ENCODE measurements at places on chromosomes 7 and 10. TPM values are rescaled to one million over a fixed set of nuclear protein-coding genes. Genes with fewer than 3 reads are reported as not detected.

The TSPAN33 gene
- total RNA-seq, result 4.1 TPM

The PNLIPRP1 gene
- total RNA-seq, result not detected

The XRCC2 gene
- total RNA-seq, result 2.9 TPM

The NKX2-3 gene
- under 0.01 TPM for total RNA-seq

The VAX1 gene
- total RNA-seq, result 1.2 TPM

The PSTK gene
- 9.8 TPM for total RNA-seq

DNA sequence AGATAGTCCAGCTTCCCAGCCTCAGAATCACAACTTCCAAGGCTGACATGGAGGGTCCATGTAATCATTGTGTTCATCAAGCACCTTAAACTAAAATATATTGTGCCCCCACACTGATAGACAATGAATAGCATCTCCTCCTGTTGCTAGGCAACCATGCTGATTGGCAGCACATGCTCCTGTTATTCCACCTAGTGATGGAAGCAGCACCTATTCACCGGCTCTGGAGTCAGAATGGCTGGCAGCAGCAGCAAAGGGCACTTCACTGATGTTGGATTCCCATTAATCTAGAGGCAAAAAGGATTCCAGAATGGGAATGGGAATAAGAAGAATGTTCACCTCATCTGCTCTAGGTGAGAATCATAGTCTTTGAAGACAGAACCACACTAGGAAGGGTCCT, 55.0 kb downstream of the RELN start:
- no peak for DNase-seq

DNA sequence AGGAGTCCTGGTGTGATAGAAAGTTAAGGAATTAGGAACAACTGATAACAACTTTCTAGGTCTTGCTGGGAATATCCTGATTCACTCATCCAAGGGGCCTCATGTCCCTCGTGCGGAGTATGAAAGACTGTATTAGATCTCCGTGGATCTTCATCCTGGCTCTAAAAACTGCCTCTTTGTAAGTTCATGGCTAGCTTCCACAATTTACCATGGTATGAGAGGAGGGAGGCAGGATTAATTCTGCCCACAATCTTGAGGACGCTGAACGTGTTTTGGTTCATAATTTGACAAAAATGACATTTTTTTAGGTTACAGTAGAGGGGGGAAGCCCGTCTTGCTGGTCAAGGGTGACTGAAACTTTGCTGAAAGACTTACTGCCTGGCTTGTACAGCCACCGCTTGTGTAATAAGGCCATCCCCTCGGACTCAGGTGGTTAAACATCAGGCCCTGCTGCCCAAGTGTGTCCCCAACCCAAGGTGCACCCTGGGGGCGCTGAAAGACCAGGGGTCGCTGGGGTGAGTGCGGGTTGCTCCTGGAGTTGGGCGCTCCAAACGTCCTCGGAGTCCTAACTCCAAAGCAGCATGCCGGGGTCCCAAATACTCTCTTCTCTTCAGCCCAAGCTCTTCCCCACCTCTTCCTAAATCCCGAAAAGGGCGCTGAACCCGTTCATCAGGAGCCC, 733 bp downstream of the HIBADH start:
- DNase-seq, result peak; percentile 15

DNA sequence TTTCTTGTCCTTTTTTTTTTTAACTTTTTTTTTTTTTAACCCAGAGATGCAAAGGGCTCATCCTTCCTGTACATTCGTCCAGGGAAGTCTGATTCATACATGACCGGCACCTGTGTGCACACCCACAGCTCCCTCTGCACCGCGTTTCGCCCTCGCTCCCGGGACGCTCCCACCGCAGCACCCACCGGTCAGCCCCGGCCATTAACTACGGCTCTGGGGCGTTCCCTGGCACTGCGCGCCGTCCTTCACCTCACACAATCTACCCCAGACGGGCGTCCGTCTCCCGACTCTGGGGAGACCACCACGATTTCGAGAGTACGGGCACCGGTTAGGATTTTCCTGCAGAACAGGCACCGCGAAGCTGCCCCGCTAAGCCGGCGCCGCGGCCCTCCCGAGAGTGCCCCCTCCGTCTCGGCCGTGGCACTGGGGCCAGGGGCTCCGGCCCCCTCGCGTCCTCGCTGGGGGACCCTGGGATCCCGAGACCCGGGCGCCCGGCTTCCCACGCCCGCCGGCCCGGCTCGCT, 452 bp downstream of the ATE1 start:
- peak; percentile 49 for DNase-seq

- DNase-seq, result no peak
Observed at GRCh38 chr10:60388709-60389301, 870 bp downstream of the ANK3 start.

DNA sequence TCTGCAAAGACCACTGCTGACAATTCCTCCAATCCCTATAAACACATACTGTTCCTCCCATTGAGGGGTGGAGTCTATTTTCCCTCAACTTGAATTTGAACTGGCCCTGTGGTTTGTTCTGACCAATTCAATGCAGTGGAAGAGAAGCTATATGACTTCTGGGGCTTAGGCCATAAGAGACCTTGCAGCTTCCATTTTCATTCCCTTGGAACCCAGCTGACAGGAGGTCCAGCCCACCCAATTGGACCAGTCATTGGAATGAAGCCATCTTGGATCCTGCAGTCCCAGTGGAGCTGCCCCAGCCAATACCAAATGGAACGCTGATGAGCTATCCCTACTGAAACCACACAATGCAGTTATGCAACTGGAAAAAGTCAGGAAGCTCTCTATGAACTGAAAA, 8.9 kb upstream of the TMED4 start:
- no peak for DNase-seq

DNA sequence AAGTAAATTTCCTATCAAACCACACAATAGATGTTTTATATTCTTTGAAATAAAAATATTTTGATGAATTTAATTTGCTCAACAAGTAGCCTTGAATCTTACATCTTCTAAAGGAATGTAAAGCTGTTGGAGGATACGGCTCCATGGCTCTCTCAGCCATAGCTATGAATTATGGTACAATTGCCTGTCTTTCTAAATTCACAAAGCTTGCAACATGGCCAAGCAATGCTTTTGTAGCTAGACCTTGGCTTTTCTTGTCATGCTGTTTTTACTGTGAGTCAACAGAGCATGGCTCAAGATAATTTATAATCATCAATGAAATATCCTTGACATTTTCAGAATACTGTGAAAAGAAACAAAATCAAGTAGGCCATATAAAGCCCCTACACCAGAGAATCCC, 286.7 kb downstream of the CACNA2D1 start:
- no peak for DNase-seq

DNA sequence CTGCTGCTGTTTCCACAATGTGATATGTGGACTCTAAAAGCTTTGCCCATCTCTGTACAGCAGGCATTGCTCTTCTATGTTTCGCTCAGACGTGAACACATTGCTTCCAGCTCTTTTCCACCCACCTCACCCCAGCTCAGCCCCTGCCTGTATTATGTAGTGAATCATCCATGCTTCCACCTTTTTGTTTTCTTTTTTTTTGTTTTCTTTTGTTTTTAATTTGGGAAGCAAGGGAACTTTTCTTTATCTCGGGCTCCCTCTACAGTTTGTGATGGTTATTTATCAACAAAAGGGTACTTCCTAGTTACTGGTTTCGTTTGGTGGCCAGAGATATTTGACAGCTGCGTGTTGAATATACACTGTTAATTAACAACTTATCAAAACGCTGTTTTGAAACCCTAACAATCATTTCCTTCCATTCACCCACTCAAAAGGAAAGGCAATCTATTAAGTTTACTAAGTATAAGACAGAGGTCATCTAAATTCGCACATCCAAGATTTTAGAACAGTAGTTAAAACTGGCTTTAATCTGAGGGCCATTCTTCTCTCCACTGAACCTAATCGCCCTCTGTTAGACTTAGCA, 127.9 kb upstream of the STK17A start:
- DNase-seq, result no peak

DNA sequence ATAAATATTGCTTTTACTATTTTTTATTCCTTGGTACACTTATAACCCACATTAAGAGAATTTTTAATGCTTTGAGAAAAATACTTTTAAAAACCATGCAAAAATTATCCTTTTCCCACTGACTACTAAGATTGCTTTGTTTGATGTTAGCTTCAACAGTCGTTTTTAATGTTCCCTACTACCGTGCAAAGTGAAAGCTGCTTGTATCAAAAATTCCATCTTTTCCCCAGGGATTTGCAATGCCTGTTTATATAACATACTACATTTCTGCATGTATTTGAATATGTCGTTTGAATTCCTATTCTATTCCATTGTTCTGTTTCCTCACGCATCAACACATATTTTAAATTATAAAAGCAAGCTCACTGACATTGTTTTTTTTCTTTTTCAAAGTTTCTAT, 54.4 kb downstream of the TFPI2 start:
- no peak for DNase-seq

GRCh38 chr10:27319752-27320431, 79.3 kb upstream of the ACBD5 start:
- DNase-seq, result peak; percentile 39

GRCh38 chr7:139772873-139773272, 4.9 kb downstream of the HIPK2 start:
- DNase-seq, result no peak

- no peak for DNase-seq
Observed at GRCh38 chr7:127635659-127636285, 16.2 kb upstream of the SND1 start.

DNA sequence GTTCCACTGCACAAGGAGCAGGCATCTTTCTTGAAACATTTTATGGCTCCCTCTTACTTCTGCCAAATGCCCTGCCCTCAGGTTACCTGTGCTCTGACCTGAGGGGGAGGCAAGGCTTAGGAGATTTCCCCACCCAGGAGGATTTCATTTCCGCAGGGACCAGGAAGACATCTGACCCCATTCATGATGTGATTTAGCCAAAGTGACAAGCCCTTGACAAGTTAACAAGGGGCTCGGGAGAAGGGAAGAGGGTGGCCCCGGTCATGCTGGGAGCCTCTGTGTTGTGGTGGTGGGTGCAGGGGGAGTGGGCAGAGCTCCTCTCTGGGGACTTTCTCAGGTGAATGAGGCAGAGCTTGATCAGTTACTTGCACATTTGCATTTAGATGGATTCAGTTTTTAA, 18.9 kb downstream of the GIMAP5 start:
- no peak for DNase-seq

- no peak for DNase-seq
Observed at GRCh38 chr10:132232023-132232951, 45.5 kb downstream of the DPYSL4 start.

- no peak for DNase-seq
Observed at GRCh38 chr7:4659551-4660286, 22.4 kb upstream of the FOXK1 start.

GRCh38 chr10:114516356-114516755, 112.1 kb upstream of the AFAP1L2 start:
- DNase-seq, result no peak

DNA sequence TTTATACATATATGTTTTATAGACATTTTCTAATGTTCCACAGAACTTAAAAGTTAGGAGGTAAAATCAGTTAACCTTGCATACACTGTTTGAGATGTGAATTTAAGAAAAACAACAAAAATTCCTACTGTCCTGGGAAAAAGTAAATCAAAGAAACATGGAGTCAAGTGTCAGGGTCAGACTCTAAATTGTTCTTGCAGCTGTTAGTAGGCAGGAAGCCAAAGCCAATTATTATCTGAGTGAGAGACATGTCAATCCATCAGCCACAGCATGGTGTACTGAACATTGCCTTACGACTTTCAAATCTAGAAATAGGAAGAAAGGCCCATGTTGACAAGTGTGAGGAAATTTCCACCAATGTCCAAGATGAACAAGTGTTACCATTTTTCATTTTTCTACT, 461.2 kb upstream of the MBL2 start:
- DNase-seq, result no peak

DNA sequence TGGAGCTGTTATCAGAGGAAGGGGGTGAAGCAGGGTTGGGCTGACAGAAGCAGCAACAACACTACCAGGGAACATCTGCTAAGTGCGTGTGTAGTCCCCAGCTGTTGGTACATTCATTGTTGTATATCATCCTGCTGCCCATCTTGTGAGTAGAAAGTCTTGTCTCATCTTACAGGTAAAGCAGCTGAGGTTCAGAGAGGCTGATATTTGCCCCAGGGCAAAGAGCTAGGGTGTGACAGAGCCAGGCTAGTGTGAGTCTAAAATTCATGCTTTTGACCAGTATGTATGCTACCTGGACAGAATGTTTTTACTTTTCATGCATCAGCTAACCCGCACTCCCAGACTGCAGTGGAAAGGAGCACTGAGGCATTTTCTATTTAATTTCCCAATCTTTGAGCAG, 221.6 kb downstream of the STK31 start:
- no peak for DNase-seq

GRCh38 chr10:102767428-102768160, 23.8 kb downstream of the WBP1L start:
- no peak for DNase-seq

- DNase-seq, result no peak
Observed at GRCh38 chr7:137073571-137074325, 205.3 kb downstream of the CHRM2 start.

Measured in frontal cortex (tissue), 4 donors.